NCI-H1417 treated with DMSO at 0.1 percent for 48 hours (cell line): ENCODE measurements at places on chromosomes 12 and 14.
A peak's percentile ranks its signal among the peaks of the same experiment; 100 is the strongest.

- DNase-seq: no peak
Observed at GRCh38 chr12:8887285-8887715, 27.0 kb upstream of the PHC1 start.

DNA sequence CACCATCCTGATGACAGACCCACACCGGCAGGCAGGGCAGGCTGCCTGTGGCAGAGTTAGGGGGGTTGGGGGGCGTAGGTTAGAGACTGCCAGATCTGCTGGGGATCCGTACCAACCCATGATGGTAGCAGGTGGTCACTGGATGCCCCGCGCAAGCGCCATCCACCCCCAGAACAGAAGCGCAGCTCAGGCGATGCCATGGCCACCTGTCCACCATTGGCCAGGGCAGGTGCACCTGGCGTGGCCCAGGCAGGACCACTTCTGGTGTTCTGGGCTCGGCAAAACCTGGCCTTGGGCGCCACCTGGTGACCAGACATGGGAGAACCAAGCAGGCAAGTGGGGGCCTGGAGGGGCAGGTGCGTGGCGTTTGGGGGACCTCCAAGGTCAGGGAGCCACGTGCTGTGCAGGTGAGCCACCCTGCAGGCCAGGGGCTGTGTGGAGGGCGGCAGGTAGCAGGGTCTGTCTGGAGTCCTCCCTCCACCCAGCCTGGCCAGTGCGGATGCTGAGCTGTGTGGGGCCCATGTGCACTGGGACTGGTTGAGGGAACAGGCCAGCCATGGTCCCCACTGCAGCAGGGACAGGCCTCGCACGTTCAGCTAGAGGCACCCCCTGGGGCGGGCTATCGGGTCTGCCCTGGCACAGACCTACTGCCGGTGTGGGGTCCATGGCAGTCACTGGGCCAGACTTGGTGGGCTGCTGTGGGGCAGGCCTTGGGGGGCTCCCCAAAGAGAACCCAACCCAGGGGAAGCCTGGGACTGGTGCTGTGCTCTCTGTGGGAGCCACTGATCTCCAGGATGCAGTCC lies 15.6 kb downstream of the BAG5 start:
- DNase-seq: no peak

- DNase-seq: no peak
Observed at GRCh38 chr12:27709932-27710591, 570 bp upstream of the MRPS35 start.

- DNase-seq: no peak
Observed at GRCh38 chr14:23181453-23181852, 2.0 kb downstream of the SLC7A8 start.

DNA sequence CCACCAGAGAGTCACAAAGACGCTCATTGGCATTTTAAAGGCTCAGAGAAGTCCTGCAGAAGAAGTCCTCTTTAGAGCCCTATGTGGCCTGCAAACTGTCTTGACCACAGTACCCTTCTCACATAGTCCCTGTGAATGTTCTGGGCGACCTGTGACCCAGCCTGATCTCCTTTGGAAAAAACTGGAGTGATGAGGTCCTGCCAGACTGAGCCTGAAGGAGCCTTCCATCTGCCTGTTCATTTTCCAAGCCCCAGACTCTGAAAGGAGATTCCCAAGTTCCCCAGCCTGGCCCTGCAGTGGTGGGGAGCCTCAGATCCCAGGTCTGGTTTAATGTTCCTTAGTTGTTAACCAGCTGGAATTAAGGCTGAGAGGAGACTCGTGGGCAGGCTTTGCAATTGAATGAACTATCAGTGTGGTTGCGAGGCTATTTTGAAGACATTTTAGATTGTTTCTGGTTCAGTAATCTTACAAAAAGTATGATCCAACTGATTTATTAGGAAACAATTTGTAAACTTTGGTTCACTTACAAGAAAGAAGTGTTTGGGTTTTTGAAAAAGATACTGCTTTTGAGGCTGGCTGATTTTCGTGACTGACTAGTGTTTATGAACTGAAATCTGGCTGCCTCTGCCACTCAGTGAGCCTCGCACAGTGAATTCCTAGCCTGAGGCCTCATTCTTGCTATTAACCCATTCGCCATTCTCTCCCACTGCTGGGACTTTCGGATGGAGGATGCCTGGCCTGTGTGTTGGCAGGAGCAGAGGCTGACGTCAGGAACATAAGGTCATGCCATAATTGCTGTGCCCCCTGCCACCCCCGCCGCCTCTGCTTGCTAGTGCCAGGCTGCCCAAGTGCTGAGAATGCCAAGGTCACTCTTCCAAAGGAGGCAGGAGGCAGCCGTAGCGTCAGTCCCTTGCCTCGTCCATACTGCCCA lies 249.0 kb downstream of the CACNA1C start:
- no peak for DNase-seq

- no peak for DNase-seq
Observed at GRCh38 chr12:52790427-52791270, 5.3 kb downstream of the KRT3 start.

- DNase-seq: no peak
Observed at GRCh38 chr12:75539889-75540288, 28.5 kb upstream of the KRR1 start.

DNA sequence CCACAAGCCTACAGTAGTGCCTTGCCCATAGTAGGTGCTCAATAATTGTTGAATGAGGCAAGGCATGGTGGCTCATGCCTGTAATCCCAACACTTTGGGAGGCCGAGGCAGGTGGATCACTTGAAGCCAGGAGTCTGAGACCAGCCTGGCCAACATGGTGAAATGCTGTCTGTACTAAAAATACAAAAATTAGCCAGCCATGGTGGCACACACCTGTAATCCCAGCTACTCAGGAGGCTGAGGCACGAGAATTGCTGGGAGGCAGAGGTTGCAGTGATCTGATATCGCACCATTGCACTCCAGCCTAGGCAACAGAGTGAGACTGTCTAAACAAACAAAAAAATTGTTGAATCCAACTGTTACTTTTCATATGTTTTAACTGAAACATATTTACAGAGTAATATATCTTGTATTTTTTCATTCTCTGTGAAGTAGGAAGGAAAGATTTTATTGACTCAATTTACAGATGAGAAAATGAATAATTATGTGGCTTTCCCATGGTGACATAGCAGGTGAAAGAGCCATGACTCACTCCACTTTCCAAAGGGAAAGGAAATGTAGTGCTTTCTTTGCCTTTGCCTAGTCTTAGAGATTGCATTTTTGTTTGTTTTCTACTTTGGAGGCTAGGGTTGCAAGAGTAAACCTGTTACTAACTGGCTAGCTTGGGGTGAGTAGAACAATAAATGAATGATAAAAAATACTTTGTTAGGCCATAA lies 95.4 kb upstream of the SLC38A4 start:
- no peak for DNase-seq

- DNase-seq: peak; percentile 58
Observed at GRCh38 chr14:55102141-55102621, 26.9 kb upstream of the LGALS3 start.

GRCh38 chr14:60346706-60347105 lies 97.7 kb downstream of the PPM1A start:
- DNase-seq: no peak

DNA sequence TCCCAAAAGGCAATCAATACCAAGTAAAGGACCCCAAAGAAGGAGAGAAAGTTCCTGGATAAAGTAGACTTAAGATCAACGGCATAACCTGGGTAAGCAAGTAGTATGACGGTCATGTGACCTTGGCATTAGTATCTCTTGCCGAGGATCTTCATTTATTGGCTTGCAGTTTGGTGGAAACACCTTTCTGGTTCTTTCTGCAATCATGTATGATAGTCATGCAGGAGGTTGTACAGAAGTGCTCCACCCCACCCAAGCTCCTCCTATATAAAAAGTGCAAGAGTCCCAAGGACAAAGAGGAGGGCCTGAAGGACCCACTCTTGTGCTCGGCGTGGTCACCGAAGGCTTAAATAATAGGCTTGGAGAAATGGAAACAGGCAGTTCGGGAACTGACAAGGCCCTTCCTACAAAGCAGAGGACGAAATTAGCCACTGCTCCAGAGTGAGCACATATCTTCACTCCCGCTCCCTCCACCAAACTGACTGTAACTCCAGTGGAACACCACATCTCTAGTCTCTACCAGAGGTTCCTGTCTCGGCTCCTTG lies 750 bp downstream of the CS start:
- no peak for DNase-seq

DNA sequence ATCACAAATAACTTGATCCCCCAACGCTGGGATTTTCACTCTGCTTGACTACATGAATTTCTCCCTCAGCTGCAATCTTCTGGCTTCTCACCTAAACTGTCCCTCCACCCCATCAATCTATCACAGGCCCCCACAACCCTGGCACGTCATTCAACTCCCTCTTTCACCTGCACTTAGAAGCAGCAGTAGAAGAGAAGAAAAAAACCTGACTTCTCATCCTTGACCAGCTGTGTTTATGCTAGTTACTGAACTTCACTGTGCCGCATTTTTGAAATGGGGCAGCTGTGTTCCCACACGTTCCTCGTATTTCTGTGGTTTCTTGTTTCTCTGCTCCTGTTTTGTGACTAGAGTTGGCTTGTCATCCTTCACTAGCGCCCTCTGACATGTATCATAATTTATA lies 35.0 kb downstream of the ITPR2 start:
- no peak for DNase-seq

DNA sequence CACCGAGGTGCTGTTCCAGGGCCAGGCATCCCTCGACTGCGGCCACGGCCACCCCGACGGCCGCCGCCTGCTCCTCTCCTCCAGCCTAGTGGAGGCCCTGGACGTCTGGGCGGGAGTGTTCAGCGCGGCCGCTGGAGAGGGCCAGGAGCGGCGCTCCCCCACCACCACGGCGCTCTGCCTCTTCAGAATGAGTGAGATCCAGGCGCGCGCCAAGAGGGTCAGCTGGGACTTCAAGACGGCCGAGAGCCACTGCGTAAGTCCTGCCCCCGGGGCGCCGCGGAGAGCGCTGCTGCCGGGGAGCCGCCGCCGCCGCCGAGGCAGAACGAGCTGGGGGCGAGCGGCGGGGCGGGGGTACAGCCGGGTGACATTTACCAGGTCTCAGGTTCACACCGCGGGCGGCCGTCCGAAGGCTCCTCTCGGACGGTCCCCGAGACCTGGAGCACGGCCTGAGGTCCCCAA lies 1.4 kb downstream of the PLXNC1 start:
- DNase-seq: no peak

DNA sequence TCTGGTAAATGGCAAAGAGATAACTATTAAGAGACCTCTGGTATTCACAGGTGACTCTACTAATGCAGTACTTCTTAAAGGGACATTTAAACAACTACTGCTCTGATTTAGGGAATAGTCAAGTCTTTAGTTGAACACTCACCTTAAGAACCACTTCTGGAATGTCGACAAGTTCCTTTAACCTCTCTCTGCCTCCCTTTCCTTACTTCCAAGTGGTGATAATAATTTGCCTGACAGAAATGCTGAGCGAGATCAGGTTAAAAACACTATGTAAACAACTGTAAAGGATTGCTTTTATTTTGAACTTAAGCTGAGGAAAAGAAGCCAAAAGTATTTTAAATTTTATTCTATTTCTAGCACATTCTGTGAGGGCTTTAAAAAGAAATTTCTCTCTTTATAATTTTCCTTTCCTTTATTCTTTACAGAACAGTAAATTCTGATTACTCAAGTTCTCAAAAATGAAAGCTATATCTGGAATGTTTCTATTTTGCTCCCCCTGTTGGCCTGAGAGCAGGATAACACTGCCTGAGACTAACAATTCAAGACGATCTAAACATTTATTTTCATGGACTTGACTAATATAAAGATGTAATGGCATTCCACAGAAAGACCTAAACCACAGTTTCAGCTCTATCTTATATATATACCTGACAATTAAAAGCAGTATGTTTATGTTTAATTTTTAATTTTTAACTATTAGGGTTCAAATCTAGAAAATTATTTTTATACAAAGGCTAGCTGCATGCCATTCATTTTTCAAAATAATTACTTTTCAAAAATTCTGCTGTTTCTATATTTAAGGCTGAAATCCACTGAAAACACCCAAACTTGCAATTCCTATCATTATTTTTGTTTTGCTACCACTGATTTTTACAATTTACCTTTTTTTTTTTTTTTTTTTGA lies 29.2 kb downstream of the ZCCHC8 start:
- no peak for DNase-seq

DNA sequence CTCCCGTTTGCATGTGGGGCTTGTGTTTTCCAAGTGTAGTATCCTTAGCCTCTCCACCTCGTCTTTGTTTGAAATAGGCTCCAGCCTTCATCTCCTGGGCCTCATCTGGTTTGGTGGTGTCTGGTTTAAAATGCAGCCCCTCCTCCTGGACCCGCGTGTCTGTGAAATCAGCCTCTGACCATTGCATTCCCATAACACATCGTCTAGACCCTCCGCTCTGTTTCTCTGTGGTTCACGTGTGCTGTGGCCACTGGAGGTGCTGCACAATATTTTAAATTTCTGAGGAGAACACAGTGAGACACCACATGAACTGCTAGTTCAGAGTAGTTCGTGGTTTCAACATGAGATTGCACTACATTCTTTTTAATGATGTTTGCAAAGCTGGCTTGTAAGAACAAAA lies 35.6 kb downstream of the UBE3B start:
- DNase-seq: no peak

DNA sequence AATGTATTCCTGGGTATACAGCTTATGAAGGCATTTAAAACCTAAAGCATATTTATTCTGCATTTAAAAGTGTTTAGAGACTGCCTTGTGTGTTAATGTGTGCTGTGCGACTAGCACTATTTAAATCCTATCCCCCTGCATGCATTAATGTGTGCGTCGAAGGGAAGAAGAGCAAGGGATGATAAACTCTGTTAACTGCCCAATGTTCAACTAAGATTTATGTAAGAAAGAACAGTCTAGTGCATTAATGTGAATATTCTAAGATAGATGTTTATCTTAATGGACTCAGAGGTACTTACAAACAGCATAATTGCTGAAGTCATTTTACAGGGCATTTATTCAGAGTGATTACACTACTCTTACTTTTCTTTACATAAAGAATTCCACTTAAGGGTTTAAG lies 424.8 kb downstream of the DIO2 start:
- no peak for DNase-seq

DNA sequence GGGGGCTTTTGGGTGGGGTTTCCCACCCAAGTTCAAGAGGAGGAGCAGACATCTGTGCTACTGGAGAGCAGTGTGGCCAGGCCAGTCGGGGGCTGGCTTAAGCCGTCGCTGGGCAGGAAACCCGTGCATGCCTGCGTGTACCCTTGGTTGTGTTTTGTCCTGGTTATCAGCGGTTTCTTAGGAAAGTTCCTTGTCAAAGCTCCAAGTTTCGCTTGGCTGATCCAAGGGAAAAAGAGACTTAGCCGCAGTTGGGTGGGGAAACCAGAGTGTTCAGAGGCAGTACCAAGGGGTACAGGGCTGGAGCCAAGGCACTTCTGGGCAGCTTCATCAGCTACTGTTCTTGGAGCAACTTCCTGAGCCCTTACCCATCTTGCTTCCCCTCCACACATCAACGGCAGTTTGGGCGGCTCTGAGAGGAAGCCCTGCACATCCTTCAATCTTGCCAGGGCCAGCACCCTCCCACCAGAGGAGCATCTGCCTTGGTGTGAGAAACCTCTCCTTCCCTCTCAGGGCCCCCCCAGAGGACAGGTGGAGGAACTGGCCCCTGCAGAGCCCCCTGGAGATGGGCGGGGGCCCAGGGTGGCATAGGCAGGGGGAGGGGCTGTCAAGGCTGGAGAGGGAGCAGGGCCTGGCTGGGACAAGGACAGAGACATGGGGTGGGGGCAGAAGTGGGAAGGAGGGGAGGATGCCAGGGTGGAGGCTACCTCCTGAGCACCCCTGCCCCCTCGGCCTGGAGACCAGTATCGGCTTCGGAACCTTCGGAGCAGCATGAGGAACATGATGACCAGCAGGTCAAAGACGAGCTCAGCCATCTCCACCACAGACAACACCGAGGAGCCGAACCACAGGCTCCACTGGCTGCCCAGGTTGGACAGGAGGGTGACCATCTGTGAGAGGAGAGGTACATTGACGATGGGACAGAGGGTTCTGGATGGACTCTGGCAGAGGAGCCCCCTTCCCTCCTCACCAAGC lies 5.8 kb upstream of the TNFRSF1A start:
- no peak for DNase-seq

GRCh38 chr12:108052260-108052659 lies 76.8 kb upstream of the WSCD2 start:
- DNase-seq: no peak
